ENCODE measurements at places on chromosomes 6 and 20.
A peak's percentile ranks its signal among the peaks of the same experiment; 100 is the strongest.

- no peaks in the 10 kb centered on the region for H3K4me1 ChIP-seq
- H3K4me3 ChIP-seq, result no peak overlapping the region
- H3K36me3 ChIP-seq, result peaks cover under 1% of the 10 kb centered on the region
- H3K27me3 ChIP-seq, result no peaks in the 10 kb centered on the region
- no peak for DNase-seq
- no peak overlapping the region for H3K27ac ChIP-seq
These were observed 74.7 kb downstream of the FAM217A start for GRCh38 chr6:4004249-4004648.

DNA sequence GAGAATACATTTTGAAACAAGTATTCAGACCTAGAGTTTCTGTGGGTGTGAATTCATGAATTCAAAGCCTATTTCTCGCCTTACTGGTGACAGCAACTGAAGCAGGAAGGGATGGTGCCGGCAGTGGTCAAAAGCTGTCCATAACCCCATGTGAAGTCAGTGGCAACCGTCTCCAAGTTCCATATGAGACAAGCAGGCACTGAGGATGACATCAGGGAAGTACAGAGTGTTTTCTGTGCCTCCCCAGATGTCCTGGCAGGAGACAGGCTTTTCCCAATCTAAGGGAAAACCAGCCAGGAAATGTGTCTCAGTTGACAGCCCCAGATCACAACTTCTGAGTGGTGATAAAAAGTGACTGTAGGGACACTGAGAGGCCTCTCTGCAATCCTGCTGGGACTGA lies 66.6 kb downstream of the HIVEP2 start:
- H3K36me3 ChIP-seq, result peaks cover 8% of the 10 kb centered on the region
- no peak for DNase-seq
- H3K4me3 ChIP-seq, result peak overlapping the region; percentile 39
- H3K4me1 ChIP-seq, result peaks cover 65% of the 10 kb centered on the region
- no peaks in the 10 kb centered on the region for H3K27me3 ChIP-seq
- peak overlapping the region; percentile 24 for H3K27ac ChIP-seq

DNA sequence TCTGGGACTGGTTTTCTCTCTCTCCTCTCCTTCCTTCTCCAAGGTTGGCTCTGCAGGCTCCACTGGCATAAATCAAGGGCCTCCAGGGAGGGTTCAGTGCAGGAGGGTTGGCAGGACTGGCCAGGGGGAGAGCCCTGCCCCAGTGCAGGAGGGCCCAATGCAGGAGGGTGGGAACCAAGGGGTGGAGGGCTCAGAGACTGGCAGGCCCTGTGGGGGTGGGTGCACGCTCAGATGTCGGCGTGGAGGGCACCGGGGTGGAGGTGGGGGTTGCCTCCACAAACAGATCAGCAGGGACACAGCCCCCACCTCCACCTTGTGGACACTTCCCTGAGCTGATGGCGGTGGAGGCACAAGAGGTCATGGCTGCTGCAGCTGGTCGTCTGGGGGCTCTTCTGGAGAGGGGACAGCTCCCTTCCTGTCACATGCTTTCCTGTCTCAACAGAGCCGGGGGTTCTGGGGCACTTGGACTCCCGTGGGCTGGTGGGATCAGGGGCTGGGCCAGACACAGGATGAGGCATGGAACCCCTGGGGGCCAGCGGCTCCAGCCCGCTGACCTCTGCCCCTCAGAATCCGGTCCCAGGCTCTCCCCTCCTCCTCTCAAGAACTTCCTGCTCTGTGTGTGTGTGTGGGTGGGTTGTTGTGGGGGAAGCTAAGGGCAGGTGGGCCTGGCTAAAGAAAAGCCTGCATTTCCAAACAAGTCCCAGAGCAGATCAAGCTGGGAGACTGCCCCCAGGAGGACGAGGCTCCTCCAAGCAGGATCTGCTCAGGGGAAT lies 2.7 kb upstream of the ABHD16B start:
- peaks cover 34% of the 10 kb centered on the region for H3K4me1 ChIP-seq
- H3K36me3 ChIP-seq, result no peaks in the 10 kb centered on the region
- H3K27ac ChIP-seq, result no peak overlapping the region
- H3K4me3 ChIP-seq, result no peak overlapping the region
- H3K27me3 ChIP-seq, result no peaks in the 10 kb centered on the region

DNA sequence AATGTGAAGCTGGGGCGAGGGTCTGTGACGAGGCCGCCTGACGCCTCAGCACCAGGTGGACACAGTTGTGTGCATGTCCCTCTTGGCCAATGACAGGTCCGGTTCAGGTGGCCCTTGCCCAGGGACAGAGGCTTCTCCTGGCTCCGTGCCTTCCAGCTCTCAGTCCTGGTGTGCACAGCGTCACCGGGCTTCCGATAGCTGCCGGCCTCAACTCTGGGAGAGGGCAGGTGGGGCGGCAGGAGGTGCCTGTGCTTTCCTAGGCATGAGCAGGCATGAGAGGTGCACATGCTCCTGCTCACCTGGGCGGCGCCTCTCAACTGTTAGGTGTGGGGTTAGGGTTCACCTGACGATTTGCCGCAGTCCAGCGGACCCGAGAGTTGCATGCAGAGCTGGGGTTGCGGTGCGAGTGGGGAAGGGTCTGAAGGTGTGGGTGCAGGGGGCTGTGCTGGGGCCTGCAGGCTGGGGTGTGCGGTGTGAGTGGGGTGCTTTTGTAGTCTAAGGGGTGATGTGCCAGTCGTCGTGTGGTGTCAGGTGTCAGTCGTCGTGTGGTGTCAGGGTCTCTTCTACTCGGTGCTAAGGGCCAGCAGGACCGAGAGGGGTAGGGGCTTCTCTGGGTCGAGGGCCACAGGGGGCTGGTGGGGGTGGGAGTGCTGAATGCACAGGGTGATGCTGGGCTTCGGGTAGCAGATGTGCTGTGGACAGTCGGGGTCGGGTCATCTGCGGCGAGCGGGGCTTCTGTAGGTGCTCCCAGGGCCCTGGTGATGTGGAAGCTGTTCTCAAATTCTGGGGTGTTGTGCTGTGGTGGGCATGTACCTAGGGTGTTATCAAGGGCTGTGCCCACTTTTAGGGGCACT lies 3.8 kb upstream of the SOX18 start:
- no peak overlapping the region for H3K27ac ChIP-seq
- peaks cover 21% of the 10 kb centered on the region for H3K4me1 ChIP-seq
- peaks cover 2% of the 10 kb centered on the region for H3K27me3 ChIP-seq
- no peak overlapping the region for H3K4me3 ChIP-seq
- no peak for DNase-seq

- H3K36me3 ChIP-seq, result peaks cover 4% of the 10 kb centered on the region
- H3K4me3 ChIP-seq, result no peak overlapping the region
- H3K4me1 ChIP-seq, result peaks cover 23% of the 10 kb centered on the region
- DNase-seq, result no peak
- H3K27me3 ChIP-seq, result no peaks in the 10 kb centered on the region
These were observed 2.2 kb downstream of the PCED1A start for GRCh38 chr20:2838170-2838797.

DNA sequence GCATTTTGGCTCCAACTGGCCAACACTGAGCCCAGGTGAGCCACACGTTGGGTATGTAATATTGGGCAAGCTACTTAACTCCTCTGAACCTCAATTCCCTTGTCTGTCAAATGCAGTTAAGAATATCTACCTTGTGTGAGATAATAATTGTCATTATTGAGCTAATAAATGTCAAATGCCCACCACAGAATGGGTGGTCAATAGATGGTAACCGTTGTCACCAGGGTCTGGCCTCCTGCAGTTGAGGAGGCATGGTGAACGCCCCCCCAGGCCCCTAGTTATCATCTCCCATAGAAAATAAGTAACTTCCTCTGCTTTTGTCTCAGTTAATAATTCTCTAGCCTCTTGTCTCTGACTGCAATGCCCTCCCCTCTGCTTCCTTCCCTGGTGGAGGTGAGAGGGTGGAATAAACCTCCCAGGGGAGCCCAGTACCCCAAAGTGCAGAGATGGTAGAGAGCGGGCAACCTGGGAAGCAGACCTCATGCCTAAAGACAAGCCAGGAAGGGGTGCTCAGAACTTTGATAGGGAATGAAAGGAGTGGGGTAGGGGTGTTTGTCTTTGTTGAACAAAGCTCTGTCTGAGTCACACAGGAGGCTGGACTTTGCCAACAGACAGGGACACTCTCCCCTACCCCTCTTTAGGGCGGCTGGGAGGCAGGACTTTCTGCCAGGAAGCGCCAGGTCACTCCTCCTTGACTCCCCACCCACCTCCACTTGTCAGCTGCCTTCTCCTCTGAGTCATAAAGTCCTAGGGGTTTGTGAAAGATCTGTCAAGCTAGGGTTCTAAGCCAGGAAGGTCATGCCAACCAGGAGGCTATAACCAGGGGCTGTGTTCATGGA lies 1.3 kb upstream of the UNC5CL start:
- DNase-seq, result peak; percentile 43
- no peaks in the 10 kb centered on the region for H3K27me3 ChIP-seq
- no peak overlapping the region for H3K4me3 ChIP-seq
- H3K27ac ChIP-seq, result no peak overlapping the region
- H3K36me3 ChIP-seq, result no peaks in the 10 kb centered on the region

- H3K4me3 ChIP-seq, result no peak overlapping the region
- peaks cover 6% of the 10 kb centered on the region for H3K27me3 ChIP-seq
- no peak for DNase-seq
- H3K36me3 ChIP-seq, result no peaks in the 10 kb centered on the region
- no peak overlapping the region for H3K27ac ChIP-seq
These were observed 14.4 kb downstream of the SRXN1 start for GRCh38 chr20:638579-638978.

DNA sequence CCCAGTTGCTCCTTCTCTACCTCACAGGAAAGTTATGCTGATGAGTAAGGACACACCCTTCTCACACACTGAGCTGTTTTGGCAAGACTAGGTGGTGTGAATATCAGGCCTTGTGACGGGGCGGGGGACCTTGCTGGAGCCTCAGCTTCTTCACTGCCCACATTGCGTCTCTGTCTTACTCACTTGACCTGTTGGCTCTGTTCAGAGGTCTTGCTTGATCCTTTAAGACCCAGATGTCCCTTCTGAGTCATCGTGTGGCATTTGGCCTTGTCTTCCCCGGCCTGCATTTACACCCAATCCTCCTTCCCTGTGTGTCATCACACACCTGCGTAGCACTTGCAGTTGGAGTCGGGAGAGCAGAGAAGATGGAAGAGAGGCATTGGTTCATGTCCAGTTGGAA lies 8.3 kb upstream of the PRND start:
- no peak for DNase-seq
- H3K4me1 ChIP-seq, result no peaks in the 10 kb centered on the region
- no peak overlapping the region for H3K27ac ChIP-seq
- H3K36me3 ChIP-seq, result no peaks in the 10 kb centered on the region
- no peak overlapping the region for H3K4me3 ChIP-seq
- H3K27me3 ChIP-seq, result peaks cover 2% of the 10 kb centered on the region

DNA sequence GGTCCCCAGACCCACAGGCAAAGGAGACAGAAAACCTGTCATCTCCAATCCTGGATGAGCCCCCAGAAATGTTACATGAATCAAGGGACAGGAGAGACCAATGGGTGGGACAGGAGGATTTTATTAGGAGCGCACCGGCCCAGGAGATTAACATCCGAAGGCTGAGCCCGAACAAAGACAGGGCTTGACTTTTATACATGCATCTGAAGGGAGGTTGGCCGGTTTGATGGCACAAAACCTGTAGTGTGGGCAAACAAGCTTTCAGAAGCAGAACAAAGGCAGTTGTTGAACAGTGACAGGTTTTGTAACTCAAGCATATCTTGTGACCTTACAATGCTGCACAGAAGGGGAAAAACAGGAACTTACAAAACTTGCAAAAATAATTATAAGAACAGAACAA lies 83.9 kb upstream of the GPR6 start:
- H3K4me3 ChIP-seq, result no peak overlapping the region
- H3K4me1 ChIP-seq, result no peaks in the 10 kb centered on the region
- DNase-seq, result no peak
- no peaks in the 10 kb centered on the region for H3K27me3 ChIP-seq
- no peak overlapping the region for H3K27ac ChIP-seq
- no peaks in the 10 kb centered on the region for H3K36me3 ChIP-seq

GRCh38 chr20:62141397-62142251 lies 1.6 kb downstream of the PSMA7 start:
- no peaks in the 10 kb centered on the region for H3K27me3 ChIP-seq
- H3K4me1 ChIP-seq, result peaks cover 38% of the 10 kb centered on the region
- H3K4me3 ChIP-seq, result peak overlapping the region; percentile 89
- peak overlapping the region; percentile 78 for H3K27ac ChIP-seq

GRCh38 chr20:3677733-3678132 lies 4.1 kb downstream of the ADAM33 start:
- no peak for DNase-seq
- H3K4me3 ChIP-seq, result no peak overlapping the region
- no peaks in the 10 kb centered on the region for H3K36me3 ChIP-seq
- no peak overlapping the region for H3K27ac ChIP-seq
- peaks cover 4% of the 10 kb centered on the region for H3K4me1 ChIP-seq

GRCh38 chr20:24659835-24660234 lies 190.4 kb downstream of the SYNDIG1 start:
- H3K27ac ChIP-seq, result no peak overlapping the region
- H3K27me3 ChIP-seq, result no peaks in the 10 kb centered on the region
- H3K36me3 ChIP-seq, result no peaks in the 10 kb centered on the region
- DNase-seq, result no peak
- no peaks in the 10 kb centered on the region for H3K4me1 ChIP-seq

- no peaks in the 10 kb centered on the region for H3K36me3 ChIP-seq
- H3K4me1 ChIP-seq, result peaks cover 22% of the 10 kb centered on the region
- peaks cover 76% of the 10 kb centered on the region for H3K27me3 ChIP-seq
- peak overlapping the region; percentile 16 for H3K4me3 ChIP-seq
These were observed 13.1 kb upstream of the ZSCAN9 start for GRCh38 chr6:28211840-28212509.

GRCh38 chr6:12637960-12638641 lies 78.5 kb upstream of the PHACTR1 start:
- H3K4me3 ChIP-seq, result no peak overlapping the region
- no peaks in the 10 kb centered on the region for H3K27me3 ChIP-seq
- no peak overlapping the region for H3K27ac ChIP-seq
- DNase-seq, result no peak
- H3K36me3 ChIP-seq, result no peaks in the 10 kb centered on the region

DNA sequence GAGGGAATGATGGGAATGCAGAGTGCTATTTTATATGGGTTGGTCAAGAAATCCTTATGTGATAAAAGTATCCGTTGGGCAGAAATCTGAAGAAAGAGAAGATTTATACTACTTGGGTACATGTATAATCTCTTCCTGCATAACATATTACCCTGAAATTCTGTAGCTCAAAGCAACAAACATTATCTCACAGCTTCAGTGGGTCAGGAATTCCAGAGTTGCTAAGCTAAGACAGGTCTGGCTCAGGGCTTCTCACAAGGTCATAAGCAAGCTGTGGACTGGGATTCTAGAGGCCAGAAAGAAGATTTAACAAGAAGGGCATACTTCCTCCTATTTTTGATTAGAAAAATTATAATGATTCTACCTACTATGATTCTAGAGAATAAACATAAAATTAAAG lies 172.5 kb upstream of the THEMIS start:
- H3K4me3 ChIP-seq, result no peak overlapping the region
- no peak for DNase-seq
- no peaks in the 10 kb centered on the region for H3K36me3 ChIP-seq
- no peaks in the 10 kb centered on the region for H3K4me1 ChIP-seq
- H3K27ac ChIP-seq, result no peak overlapping the region

- H3K27ac ChIP-seq, result no peak overlapping the region
- no peak overlapping the region for H3K4me3 ChIP-seq
- H3K36me3 ChIP-seq, result no peaks in the 10 kb centered on the region
- DNase-seq, result no peak
- no peaks in the 10 kb centered on the region for H3K4me1 ChIP-seq
These were observed 42.7 kb downstream of the PRL start for GRCh38 chr6:22253955-22254655.

All from CD4-positive, CD25-positive, alpha-beta regulatory T cell (primary cell).